ENCODE measurements at places on chromosomes 7 and 10. TPM values are rescaled to one million over a fixed set of nuclear protein-coding genes. Genes with fewer than 3 reads are reported as not detected.

CYP2C19 gene
- total RNA-seq, result 0.15 TPM

RNF148 gene
- total RNA-seq, result not detected

PKD2L1 gene
- total RNA-seq, result not detected

DNA sequence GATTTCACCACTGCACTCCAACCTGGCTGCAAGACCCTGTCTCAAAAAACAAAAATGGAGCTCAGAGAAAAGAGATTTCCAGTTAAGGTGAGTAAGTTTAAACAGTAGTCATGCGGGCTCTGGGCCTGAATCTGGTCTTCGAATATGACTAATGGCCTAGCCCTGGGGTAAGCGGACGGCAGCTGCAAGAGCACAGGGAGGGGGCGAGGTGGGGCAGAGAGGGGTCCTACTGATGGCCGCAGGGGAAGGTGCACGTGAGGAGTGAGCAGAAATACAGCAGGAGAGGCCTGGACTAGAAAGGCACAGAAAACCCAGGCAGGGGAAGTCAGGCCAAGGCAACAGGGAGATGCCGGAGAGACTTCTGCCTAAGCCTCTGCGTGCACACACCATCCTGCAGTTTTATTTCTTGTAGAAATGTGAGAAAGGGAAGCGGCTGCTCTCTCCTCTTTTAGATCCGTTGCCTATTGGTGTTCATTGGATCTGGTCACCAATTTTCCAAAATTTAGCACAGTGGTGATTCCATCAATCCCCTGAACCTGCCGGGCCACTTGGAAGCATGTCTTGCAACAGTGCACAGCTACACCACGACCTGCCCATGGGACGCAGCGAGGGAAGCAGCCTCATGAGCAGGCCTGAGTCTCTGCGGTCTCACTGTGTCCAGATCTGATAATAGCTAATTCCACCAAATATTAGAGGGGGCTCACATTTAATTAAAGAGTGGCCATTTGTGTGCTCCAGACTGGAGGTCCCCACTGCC lies 139.0 kb downstream of the PAXIP1 start:
- H3K27ac ChIP-seq, result no peak overlapping the region
- no peak overlapping the region for H3K4me3 ChIP-seq
- no peaks in the 10 kb centered on the region for H3K4me1 ChIP-seq
- H3K27me3 ChIP-seq, result no peaks in the 10 kb centered on the region

GRCh38 chr7:120404042-120404441 lies 131.1 kb downstream of the KCND2 start:
- no peaks in the 10 kb centered on the region for H3K27me3 ChIP-seq
- no peak overlapping the region for H3K4me3 ChIP-seq
- no peak overlapping the region for H3K27ac ChIP-seq
- no peaks in the 10 kb centered on the region for H3K36me3 ChIP-seq
- no peaks in the 10 kb centered on the region for H3K4me1 ChIP-seq

DNA sequence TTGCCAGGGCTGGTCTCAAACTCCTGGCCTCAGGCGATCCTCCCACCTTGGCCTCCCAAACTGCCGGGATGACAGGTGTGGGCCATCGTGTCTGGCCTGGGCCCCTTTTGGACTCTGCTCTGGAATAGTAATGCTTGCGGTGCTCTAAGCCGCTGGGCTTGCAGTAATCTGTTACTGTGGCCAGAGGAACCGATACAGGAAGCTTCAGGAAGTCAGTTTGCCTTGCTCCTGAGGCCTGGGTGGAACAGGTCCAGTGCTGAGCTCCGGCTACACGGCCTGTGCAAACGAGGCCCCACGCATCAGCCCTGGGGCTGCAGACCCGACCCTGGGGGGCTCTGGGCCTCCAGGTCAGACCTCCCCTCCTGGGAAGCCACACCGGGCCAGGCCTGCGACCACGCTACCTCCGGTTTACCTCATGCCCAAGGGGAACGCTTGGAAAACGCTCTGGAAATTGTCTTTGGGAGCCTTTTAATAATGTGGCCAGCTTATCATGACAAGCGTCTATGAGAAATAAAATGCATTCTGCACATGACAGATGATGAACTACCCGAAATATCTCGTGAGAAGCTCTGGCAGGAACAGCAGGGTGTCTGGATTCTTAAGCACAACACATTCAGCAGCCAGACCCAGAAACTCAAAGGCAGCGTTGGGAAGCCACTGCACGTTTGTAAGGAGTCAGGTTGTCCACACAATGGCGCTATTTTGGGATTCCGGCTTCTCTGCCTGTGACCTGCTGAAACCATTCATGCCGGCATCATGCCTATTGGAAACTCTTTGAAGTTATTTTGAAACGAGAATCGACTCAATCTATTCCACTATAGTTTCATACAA lies 10.1 kb upstream of the ADAP1 start:
- peak overlapping the region; percentile 72 for H3K27ac ChIP-seq
- no peaks in the 10 kb centered on the region for H3K36me3 ChIP-seq
- peaks cover 27% of the 10 kb centered on the region for H3K4me1 ChIP-seq
- peak; percentile 63 for DNase-seq
- H3K27me3 ChIP-seq, result no peaks in the 10 kb centered on the region

Data from gastrocnemius medialis (tissue), 4 donors.